GF-D8 (cell line): ENCODE measurements at places on chromosomes 1 and 21.

DNA sequence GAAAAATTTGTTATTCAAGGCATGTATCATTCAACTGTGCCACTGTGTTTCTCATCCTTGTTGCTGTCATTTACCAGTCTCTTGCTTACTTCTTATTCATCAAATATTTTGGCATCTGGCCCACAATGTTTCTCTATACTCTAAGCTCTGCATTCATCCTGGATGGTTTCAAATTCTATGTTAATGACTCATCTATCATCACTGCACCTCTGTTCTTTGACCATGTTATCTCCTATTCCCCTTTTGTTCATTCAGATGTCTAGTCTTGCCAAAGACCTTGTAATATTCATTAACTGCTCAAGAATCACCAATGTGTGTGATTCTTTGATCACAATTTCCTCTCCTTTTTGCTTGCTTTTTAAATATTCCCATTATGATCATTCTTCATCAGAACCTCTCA lies 54.6 kb upstream of the PRKACB start:
- DNase-seq: no peak

DNA sequence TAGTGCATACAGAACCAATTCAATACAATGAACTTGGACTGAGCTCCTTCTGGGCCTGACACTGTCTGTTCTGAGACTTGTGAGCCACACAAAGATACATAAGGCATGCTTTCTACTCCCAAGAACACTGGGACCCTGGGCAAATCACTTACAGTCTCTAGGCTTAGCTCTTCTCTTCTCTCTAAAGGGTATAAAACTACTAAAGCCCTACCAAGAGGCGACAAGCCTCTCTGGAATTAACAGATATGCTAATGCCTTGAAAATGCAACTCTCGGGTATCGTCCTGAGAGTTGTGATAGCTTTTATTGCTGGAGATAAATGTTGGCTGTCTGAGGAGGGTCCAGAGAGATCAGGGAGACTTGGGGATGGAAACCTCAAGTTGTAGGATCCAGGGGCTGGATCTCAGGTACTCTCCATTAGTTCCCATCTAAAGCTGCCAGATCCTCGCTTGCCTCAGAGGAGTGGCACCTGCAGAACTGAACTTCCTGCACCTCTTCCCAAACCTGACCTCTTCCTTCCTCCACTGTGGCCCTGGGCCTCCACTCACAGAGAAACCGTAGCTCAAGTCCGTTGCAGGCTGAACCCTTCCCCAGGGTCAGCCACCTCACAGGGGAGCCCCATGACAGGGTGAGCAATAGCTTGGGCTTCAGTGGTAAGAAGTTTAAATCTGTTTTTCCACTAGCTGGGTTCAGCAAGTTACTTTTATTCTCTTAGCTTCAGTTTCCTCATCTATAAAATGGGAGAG lies 11.5 kb upstream of the CFAP45 start:
- peak; percentile 68 for DNase-seq

DNA sequence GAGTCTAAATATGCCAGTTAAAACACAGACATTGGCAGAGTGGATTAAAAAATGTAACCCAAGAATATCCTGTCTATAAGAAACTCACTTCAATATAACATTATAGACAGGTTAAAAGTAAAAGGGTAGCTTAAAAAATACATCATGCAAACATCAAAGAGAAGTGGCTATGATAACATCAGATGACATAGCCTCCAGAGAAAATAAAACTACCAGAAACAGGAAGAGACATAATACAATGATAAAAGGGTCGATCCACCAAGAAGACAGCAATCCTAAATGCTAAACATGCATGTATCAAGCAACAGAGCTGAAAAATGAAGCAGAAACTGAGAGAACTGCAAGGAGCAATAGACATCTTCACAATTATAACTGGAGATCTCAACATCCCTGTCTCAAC lies 190.2 kb upstream of the NR5A2 start:
- no peak for DNase-seq

DNA sequence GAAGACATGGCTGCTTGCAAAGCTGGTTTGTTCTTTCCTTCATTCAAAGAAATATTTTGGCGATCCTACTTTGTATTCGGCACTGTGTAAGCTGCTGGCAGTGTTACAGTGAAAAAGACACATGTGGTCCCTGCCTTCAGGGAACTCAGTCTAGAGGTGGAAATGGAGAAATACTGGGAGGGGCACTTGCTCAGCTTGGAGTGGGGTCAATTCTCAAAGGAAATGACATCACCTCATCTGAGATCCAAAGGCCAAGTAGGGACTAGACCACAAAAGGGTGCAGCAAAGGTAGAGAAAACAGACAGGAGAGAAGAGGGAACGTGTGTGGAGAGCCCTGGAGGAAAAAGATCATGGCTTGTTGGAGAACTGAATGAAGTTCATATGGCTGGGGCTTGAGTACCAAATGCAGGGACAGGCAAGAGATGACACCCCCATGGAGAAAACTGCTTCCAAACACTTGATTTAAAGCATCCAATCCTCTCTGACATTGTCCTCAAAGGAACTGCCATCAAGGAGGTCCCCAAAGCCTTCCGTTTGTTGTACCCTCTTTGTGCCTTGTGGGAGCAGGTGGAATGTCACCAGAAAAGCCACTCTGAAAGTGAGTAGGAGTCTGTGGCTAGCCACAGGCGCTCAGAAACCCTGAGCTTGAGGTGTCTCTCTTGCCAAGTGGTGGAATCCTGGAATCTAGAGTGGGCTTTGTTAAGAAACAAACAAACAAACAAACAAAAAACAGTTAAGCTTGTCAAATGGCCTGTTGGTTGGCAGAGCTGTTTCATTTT lies 48.3 kb upstream of the TDRD10 start:
- DNase-seq: peak; percentile 80

DNA sequence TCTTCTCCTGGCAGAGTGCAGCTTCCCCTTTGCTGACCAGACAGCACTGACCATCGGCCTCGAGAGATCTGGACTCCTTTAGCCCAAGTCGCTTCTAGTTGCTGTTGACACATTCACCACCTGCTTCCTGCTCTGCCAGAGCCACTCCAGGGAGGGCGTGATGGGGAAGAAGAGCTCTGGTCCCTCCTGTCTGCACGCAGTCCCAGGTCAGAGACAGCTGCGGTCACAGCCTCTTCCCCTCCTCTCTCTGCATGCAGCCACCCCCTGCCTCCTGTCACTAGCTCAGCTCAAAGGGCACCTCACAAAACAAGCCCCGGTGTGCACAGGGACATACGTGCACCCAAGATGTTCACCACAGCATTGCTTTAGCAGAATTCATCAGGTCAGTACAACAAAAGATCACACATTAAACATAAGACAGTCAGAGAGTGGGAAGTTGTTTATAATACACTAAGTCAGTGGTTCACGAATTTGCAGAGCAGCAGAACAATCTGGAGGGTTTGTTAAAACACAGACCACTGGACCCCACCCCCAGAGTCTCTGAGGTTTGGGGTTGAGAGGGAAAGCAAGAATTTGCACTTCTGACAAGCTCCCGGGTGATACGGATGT lies 132.9 kb downstream of the SYF2 start:
- peak; percentile 18 for DNase-seq

DNA sequence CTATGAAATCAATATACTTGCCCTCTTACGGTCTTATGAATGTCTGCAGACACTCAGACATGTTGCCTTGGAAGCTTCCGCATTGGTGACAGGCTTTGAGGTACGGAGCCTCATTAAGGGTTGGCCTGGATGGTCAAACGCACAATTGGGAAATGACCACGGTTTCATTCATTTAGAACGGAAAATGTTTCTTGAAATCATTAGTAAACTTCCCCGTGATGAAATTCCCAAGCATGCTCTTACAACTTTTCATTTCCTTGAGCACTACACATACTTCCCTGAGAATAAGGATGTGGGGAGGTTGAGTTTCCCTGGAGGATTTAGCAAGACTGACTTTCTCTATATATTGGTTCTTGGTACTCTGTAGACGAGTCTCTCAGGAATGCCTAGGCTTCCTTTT lies 146.3 kb downstream of the HLX start:
- no peak for DNase-seq

GRCh38 chr1:20578062-20578461 lies 10.8 kb upstream of the CDA start:
- no peak for DNase-seq

- DNase-seq: no peak
These were observed 45.5 kb downstream of the PRDM15 start for GRCh38 chr21:41833497-41834115.

- no peak for DNase-seq
These were observed 97.0 kb downstream of the LHX4 start for GRCh38 chr1:180327089-180327488.

GRCh38 chr1:93669369-93669768 lies 12.3 kb downstream of the BCAR3 start:
- DNase-seq: no peak

DNA sequence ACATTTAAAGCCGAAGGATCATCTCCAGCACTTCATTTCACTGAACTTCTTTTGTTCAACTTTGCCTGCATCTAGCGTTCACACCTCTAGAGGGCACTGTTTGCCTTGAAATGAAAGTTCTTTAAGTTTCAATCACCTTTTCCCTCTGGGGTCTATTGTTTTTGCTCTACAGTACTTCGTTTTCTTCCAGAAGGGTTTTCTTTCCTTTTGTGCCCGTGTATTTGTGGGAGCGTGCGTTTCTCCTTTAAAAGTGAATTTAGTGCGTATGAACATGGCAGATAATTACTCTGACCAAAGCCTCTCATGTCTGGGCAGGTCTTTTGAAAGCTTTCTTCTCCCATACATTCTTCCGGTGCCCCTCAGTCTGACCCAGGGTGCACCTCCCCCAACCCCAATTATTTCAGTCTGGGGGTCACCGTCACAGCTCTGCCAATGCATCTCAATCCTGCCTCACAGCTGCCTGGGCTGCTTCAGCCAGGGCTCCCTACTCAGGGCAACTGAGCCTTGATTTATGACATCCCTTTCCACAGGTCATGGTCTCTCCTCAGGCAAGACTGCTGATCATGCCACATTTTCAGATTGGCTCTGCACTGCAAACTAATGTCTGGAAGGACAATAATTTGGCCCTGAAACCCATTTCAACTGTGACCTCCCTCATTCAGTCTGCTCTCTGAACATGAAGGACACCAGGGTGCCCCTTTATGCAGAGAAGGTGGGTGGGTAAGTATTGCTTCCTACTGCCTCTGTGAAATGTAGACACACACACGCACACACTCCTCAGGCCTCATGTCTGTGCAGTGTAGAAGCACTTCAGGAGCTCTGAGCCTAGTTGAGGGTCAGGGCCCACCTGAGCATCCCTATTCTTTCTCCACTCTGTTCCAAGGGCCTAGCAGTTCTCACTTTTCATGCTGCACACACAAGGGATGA lies 88.6 kb downstream of the NUF2 start:
- no peak for DNase-seq

DNA sequence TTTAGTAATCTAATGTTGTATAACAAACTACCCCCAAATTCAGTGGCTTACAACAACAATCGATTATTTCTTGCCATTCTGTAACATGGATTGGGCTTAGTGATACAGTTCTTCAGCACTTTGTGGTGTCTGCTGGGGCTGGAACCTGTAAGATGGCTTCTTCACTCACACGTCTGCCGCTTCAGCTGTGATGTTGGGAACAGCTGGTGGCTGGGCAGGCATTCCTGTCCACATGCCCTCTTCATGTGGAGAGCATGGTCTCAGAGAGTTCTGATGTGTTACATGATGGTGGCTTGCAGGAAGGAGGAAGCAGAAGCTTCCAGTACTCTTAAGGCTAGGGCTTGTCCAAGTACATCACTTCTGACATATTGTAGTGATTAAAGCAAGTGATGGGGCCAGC lies 276.9 kb downstream of the PTBP2 start:
- no peak for DNase-seq

DNA sequence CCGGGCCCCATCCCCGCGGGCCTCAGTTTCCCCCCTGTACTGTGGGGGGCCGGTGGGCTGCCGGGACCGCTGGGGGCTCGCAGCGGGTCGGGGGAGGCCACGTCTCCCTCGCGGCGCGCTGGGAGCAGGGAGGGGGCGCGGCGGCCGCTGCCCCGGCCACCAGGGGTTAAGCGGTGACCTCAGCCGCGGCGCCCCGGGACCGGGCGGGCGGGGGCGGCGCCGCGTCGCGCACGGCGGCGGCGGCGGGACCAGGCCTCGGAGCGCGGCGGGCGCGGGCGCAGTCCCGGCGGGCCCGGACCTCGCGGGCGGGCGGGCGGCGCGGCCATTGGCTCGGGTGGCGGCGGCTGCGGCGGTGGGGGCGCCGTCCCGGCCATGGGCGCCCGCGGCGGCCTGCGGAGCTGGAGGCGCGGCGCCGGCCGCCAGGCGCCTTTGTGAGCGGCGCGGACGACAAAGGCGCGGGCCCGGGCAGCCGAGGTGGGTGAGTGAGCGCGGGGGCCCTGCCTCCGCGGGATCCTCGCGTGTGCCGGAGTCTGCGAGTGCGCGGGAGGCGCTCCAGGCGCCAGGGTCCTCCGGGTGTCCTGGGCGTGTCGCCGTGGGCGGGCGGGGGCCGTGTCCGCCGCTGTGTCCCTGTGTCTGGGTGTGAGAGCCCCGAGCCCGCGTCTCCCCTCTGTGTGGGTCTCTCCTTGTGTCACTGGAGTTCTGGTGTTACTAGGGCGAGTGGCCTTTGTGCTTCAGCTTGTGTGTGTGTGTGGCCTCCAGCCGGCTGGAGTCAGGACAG lies at the start of gene ARHGEF10L:
ARHGEF10L (plus strand) TSS at position 222 of the 778 bp plus-strand sequence. CDS start 40,898 bp downstream, outside the sequence.
- DNase-seq: no peak

- peak; percentile 62 for DNase-seq
These were observed 46.8 kb upstream of the USP25 start for GRCh38 chr21:15682977-15683376.

DNA sequence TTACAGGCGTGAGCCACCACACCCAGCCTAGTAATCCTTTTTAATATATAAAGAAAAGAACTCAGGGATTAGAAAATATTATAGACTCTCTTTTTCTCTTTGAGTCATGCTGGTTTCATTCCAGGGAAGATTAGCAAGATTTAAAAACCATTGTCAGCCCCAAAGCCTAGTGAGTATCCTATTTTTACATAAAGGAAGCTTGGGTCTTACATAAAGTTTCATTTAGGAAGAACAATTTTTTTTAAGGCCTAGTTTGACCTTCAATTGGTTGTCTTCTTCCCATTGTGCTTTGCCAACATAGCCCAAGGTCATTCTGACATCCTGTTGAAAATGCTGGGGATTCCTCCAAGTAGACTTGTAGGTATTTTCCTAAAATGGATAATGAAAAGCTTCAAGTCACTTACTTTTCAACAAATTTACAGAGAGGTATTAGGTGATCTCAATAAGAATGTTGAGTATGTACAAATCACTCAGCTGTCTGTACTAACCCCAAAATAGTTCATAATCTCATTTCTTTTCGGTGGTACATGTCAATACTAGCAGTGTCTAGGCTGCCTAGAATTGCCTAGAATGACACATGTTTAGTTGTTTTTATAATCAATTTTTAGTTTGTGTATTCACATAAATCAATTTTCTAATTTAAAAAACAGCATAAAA lies 4.3 kb upstream of the KIF14 start:
- DNase-seq: no peak

- DNase-seq: no peak
These were observed 3.0 kb downstream of the USP1 start for GRCh38 chr1:62439652-62440371.

GRCh38 chr1:192547501-192547900 lies 28.1 kb upstream of the RGS1 start:
- no peak for DNase-seq

- no peak for DNase-seq
These were observed 79.6 kb downstream of the PLXNA2 start for GRCh38 chr1:208164609-208165008.

- DNase-seq: no peak
These were observed 315.9 kb upstream of the GREM2 start for GRCh38 chr1:240927821-240928220.

GRCh38 chr1:150365941-150366340 lies 2.0 kb downstream of the RPRD2 start:
- DNase-seq: peak; percentile 29
